Effector memory CD4-positive, alpha-beta T cell (primary cell): ENCODE measurements at places on chromosomes 16 and 17.
A peak's percentile ranks its signal among the peaks of the same experiment; 100 is the strongest.

- DNase-seq, result no peak
These were observed 3.3 kb upstream of the SLFN12L start for GRCh38 chr17:35540589-35541404.

- no peak for DNase-seq
These were observed 11.8 kb upstream of the GAS7 start for GRCh38 chr17:10210151-10210574.

DNA sequence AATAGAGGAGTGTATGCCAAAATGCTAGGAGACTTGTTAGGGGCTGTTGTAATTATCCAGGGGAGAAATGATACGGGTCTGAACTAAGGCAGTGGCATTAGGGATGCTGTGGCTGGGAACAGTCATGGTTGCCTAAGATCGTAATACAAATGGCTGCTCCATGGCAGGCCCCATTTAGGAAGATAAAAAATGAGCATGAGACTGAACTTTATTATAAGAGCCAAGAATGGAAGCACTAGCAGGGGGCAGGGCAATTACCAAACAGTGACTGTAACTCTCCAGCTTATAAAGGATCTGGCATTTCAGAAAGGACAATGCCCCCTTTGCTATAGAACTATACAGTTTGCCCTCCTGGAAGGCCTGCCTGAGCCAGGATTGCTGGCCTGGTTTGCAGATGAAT is 503.3 kb upstream of the CDH5 start:
- no peak for DNase-seq

DNA sequence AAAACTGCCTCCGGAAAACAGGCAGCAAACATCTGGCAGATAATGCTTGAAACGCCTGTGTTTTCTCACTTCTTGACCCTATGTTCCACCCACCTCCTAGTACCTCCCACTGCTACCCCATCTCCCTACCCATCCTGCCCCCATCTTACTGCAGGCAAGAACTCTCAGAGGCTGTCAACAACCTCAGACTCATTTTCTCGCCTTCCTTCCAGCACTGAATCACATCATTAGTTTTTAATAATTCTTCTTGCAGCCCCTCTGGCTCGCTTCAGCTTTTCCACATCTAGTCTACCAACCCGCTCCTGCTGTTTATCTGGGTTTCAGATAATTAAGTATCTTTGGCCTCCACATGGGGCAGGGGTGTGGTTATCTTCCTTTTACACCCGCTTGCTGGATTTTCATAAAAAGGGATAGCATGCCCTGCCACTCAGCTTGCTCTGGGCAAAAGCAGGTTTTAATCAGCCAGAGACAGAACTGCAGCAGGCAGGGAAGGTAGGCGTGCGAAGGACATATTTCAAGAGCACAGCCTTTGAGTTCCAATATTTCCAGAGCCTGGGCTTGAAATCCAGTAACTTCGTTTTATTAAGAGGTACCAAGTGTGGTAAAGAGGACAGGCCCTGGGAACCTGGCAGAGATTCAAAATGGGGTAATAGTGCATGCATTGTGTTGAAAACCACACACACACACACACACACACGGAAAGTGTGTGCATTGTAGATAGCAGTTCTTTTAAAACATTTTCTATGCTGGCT is 87.5 kb downstream of the BMERB1 start:
- no peak for DNase-seq

GRCh38 chr17:29931231-29931932 is 1.4 kb upstream of the SSH2 start:
- peak; percentile 44 for DNase-seq

GRCh38 chr16:6863135-6863534 is 469.5 kb upstream of the RBFOX1 start:
- no peak for DNase-seq

DNA sequence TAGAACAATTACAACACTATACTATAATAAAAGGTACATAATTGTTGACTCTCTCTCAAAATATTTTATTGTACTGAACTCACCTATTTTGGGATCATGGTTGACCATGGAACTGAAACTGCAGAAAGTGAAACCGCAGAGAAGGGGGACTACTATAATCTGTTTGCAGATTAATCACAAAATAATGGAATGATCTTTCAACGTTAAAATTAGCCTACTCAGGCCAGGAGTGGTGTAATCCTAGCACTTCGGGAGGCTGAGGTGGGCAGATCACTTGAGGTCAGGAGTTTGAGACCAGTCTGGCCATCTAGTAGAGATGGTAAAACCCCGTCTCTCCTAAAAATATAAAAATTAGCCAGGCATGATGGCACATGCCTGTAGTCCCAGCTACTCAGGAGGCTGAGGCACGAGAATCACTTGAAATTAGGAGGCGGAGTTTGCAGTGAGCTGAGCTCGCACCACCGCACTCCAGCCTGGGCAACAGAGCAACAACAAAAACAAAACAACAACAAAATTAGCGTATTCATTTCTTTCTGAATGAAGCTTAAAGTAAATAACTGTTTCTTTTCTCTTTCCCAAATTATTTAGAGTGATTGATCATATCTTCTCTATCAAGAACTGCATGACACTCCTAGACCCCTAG is 45.6 kb downstream of the IKZF3 start:
- DNase-seq, result peak; percentile 16

DNA sequence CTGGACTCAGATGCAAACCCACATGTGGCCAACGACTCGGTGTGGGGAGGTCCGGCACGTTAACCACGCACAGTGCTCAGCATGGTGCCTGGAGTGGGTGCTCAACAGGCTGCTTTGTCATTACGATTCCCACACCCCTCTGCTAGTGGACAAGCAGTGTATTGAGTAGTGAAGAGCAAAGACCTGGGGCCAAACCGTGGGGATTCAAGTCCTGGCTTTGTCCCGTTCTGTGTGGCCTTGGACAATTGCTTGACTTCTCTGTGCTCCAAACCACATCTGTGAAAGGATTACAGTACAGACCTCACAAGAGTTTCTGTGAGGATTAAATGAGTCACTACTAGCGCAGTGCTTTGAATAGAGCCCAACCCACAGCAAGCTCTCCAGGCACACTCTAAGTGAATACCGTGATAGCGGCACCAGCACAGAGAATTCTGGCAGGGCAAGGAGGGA is 33.8 kb downstream of the TRPV2 start:
- no peak for DNase-seq
